Activated CD8-positive, alpha-beta memory T cell treated with anti-CD3 and anti-CD28 coated beads for 36 hours (primary cell): ENCODE measurements at places on chromosomes 7 and 10. TPM values are rescaled to one million over a fixed set of nuclear protein-coding genes. Genes with fewer than 3 reads are reported as not detected.

Gene ADIRF
- total RNA-seq: not detected

Gene DYNC1I1
- total RNA-seq: not detected

Gene VIPR2
- total RNA-seq: 0.19 TPM

Gene RBP4
- total RNA-seq: not detected

Gene ATOH7
- total RNA-seq: not detected

Gene DNAJC9
- 68.9 TPM for total RNA-seq

Gene SYNPO2L
- total RNA-seq: not detected

Gene GSTO2
- 1.6 TPM for total RNA-seq

Gene GNG11
- not detected for total RNA-seq

Gene SFTPA1
- not detected for total RNA-seq

Gene MALRD1
- total RNA-seq: not detected

Gene FXYD4
- not detected for total RNA-seq

Gene CLRN3
- not detected for total RNA-seq

Gene VENTX
- total RNA-seq: not detected

Gene TAS2R5
- 0.84 TPM for total RNA-seq

Gene SMNDC1
- 59.4 TPM for total RNA-seq
